NCI-H1417 (cell line): ENCODE measurements at places on chromosomes 2 and 18.
A peak's percentile ranks its signal among the peaks of the same experiment; 100 is the strongest.

- no peak for DNase-seq
Observed at GRCh38 chr18:12841070-12841469, 43.0 kb downstream of the PTPN2 start.

DNA sequence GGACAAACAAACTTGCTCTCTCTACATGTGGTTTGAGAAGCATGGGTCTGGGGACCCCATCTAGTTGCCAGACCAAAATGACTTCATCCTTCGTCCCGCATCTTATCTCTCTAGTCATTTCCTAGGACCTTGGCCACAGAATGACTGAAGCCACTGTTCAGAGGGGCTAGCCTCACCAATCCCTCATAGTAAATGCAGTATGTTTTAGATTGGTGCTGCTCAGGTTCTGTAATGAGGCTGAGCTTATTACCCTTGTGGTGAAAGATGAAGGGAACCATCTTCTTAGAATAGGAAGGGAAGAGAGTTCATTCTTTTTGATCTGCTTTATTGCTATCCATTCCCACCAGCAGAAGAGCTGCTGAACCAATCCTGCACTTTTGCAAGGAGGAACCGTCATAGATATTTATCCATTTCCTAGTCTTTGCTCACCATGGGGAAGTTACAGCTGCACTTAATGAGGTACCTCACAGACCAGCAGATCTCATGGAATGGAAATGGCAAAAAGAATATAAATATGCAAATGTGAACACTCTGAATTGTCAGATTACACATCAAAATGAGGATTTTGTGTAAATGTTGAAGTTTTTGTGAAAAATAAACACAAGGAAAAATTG is 436.7 kb downstream of the LPIN1 start:
- no peak for DNase-seq

GRCh38 chr2:173855661-173856060 is 109.5 kb downstream of the SP3 start:
- no peak for DNase-seq

DNA sequence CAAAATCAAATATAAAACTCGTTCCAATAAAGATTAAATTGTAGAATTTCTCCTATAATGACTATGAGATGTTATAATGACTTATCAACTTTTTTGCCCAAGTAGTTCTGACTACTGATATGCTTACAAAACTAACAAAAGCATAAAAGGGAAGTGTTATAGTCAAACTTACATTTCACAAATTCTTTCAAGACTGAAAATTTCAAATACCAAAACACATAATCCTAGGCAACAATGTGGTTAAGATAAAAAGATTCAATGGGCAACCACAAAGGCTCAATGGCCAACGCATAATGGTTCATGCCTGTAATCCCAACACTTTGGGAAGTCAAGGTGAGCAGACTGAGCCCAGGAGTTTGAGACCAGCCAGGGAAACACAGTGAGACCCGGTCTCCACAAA is 135.7 kb downstream of the USP34 start:
- no peak for DNase-seq

- DNase-seq: no peak
Observed at GRCh38 chr2:113278742-113279139, at the start of gene PAX8. Gene PAX8, minus strand, starts transcription at chr2:113278921. Its CDS starts 527 bp downstream, at chr2:113278394.

DNA sequence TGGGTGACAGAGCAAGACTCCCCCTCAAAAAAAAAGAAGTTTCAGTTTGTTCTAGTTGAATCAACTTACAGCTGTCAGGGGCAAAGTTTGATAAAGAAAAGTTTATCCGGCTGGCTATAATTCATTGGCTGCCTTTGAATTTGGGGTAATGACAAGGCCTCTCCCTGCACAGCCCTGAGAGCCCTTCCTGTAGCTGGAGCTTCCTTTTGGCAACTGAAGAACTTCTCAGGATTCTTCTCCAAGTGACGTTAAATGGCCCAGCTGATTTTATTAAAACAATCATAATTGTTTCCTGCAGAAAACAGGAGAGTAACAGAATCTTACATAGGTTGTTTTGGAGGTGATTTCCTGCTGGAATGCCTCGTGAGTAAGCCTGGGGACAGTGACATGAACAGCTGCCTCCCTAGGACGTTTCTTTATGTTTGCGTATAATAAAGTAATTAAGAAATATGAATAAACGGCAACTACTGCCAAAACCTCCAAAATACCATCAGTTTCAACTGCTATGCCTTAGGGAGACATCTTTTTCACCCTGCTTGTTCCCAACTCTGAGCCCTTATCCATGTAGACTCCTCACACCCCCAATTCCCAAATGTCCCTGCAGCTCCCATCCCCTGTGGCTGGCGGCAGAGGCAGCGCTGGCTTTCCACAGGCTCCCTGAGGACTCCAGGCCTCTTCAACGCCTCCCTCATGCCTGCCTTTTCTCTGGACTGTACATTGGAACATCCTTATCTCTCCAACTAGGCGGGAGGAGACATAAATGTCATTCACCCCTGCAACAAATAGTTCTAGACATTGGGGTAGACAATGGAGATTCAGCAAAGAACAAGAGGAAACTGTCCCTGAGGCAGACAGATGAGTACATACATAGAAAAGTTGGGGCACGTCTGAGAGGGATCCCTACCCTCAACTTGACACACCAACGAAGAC is 59.2 kb upstream of the FZD7 start:
- DNase-seq: no peak

GRCh38 chr2:240563951-240564560 is 3.9 kb downstream of the DUSP28 start:
- no peak for DNase-seq

GRCh38 chr2:134127496-134127895 is 126.4 kb upstream of the MGAT5 start:
- no peak for DNase-seq

GRCh38 chr2:8277921-8278571 is 403.8 kb upstream of the ID2 start:
- DNase-seq: no peak

- no peak for DNase-seq
Observed at GRCh38 chr18:4391859-4392258, 63.2 kb downstream of the DLGAP1 start.

DNA sequence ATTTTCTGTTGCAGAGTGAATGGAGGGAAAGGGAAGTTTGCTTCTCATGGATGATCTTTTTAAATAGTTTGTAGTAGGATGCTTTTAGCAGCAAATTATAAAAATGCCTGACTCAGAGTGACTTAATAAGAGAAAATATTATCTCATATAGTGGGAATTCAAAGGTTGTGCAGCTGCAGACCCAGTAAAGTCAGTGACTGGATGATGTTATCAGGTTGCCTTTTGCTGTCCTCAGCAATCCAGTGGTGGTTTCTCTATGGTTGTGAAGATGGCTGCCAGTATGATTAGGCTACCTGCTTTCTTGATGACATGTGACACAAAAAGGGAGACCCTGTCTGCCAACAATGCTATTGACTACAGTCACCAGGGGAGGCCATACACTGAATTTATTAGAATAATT is 184.8 kb downstream of the DIS3L2 start:
- no peak for DNase-seq

DNA sequence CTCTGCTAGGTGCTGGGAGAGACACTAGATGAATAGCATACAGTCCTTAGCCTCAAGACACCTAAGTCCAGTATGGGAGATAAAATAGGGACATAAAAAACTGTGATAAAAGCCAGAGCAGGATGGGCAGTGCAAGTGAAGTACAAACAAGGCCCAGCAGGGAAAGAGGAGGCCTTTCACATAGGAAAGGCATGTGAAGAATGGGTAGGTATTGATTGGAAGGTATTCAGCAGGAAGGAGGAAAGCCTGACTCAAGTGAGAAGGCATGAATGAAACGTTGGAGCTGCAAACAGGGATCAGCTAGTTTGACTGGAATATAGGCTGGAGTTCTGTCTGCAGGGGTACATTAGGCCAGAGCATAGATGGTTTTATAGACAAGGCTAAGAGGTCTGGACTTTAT is 11.0 kb upstream of the CXCR4 start:
- DNase-seq: no peak

GRCh38 chr2:207784898-207785297 is 15.2 kb upstream of the FZD5 start:
- no peak for DNase-seq

DNA sequence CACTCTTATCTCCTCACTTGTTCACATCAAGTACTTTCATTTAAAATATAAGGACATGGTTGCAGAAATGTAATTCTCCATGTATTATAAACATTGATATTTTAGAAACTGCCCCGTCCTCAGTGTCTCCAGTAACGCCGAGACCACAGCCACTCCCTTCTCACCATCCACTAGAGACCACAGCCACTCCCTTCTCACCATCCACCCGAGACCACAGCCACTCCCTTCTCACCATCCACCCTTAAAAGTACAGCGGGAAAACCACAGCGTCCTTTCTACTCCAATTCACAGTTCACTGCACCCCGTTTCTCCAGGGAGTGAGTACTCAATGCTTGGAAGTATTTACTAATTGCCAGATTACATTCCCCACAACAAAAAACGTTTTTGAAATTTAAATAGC is 1452.2 kb upstream of the ACVR2A start:
- peak; percentile 12 for DNase-seq

- no peak for DNase-seq
Observed at GRCh38 chr2:147086715-147087114, 758.1 kb upstream of the ACVR2A start.

GRCh38 chr18:44897411-44897810 is 216.7 kb downstream of the SETBP1 start:
- DNase-seq: peak; percentile 94

DNA sequence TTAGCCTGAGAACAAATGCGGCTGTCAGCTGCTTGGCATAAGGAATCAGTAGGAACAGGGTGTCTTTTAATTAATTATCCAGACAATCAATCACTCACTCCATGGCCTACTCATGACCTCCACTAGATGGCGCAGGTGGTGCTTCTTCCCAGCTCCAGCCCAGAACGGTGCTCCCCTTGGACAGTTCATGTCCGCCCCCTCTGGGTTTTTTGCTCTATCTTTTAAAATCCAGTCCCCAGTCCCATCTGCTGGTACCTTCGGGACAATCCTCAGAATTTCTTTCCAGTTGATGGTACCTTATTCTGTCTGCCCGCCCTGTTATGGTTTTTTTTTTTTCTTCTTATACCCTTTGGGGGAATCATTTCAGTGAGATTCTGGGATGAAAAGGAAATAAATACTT is 99.8 kb downstream of the CACNB4 start:
- DNase-seq: peak; percentile 30

DNA sequence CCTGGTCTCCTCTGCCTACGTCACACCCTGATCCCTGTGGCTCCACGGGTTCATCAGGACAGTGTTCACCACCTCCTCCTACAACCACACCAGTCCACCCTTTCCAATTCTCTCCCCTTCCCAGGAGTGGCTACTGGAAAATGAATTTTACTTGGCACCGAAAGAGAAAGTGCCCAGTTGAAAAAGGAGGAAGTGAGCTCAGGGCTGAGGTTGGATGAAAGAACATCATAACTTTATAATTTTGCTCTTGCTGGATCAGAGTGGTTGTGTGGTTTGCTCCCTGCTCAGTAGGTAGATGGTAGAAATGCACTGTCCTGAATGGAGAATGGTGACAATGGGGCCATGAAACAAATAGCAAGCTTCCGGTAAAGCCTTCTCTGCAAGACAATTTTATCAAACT is 140.3 kb upstream of the DDX18 start:
- no peak for DNase-seq

- no peak for DNase-seq
Observed at GRCh38 chr18:9764011-9764481, 55.9 kb downstream of the RAB31 start.

DNA sequence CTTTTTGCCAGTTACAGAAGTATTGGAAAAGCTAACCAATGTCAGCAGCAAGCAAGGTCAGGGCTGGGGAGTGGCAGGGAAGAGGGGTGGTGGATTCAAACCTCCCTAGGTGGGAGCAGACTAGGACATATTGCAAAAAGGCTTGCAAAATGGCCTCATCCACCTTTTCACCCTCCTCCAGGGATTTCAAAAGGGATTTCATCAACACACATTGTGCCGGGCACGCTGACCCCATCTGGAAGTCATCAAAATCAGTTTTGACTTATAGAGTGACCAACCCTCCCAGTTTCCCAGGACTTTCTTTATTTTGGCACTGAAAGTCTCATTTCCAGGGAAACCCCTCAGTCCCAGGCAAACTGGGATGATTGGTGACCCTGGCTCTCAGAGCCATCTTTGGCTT is 94.7 kb downstream of the BIN1 start:
- DNase-seq: no peak

- no peak for DNase-seq
Observed at GRCh38 chr2:67057123-67057522, 340.0 kb upstream of the ETAA1 start.

- no peak for DNase-seq
Observed at GRCh38 chr2:179247318-179248023, 17.2 kb downstream of the SESTD1 start.

DNA sequence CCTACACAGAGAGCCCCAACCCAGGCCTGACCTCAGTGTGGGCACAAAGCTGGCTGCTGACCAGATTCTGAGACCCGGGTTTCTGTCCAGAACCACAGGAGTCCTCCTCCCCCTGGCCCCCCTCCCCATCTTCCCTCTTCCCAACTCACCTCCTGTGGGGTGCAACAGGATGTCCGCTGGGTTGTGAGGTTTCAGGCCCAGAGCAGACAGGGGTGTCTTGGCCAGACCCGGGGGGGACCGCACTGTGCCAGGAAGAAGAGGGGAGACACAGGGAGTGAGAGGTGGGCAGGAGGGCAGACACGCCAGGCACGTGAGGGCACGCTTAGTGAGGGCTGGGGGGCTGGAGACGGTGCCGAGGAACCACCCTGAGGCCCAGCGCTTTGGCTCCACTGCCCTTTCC is 171.5 kb downstream of the TNS1 start:
- DNase-seq: no peak
